Activated T-cell treated with anti-CD3 and anti-CD28 coated beads, Interleukin-2, amount 50 U/mL, for 72 hours (primary cell): ENCODE measurements at places on chromosomes 7 and 10.

- no peak for DNase-seq
- no peak overlapping the region for H3K27ac ChIP-seq
- H3K27me3 ChIP-seq, result no peaks in the 10 kb centered on the region
- peaks cover 6% of the 10 kb centered on the region for H3K36me3 ChIP-seq
- no peaks in the 10 kb centered on the region for H3K4me1 ChIP-seq
Observed at GRCh38 chr7:41592794-41593193, 110.1 kb downstream of the INHBA start.

GRCh38 chr7:94971051-94971867 lies 63.9 kb downstream of the PPP1R9A start:
- DNase-seq, result no peak
- H3K36me3 ChIP-seq, result no peaks in the 10 kb centered on the region
- H3K4me3 ChIP-seq, result no peak overlapping the region
- no peak overlapping the region for H3K27ac ChIP-seq
- H3K4me1 ChIP-seq, result no peaks in the 10 kb centered on the region

DNA sequence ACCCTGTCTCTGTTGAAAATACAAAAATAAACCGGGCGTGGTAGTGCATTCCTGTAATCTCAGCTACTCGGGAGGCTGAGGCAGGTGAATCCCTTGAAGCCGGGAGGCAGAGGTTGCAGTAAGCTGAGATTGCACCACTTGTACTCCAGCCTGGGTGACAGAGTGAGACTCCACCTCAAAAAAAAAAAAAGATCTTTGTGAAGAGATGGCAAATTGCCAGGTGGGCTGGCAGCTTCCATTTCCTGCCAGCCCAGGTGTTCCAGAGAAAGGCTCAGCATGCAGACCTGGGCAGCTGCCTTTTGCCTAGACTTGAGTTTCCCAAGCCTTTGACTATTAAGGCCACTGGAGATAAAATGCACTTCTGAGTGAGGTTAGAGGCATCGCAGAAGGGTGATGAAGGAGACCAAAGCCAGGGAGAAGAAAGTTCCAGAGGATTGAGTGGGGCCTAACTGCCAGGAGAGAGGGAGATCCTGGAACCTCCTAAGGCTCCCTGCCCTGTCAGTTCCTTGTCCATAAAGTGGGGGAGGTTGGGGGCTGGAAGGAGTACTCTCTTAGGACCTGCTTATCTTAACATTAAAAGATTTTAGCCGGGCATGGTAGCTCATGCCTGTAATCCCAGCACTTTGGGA lies 10.0 kb upstream of the DDIT4 start:
- H3K36me3 ChIP-seq, result no peaks in the 10 kb centered on the region
- peak overlapping the region; percentile 75 for H3K4me3 ChIP-seq
- DNase-seq, result no peak
- H3K27ac ChIP-seq, result peak overlapping the region; percentile 81

- H3K4me3 ChIP-seq, result no peak overlapping the region
- H3K27me3 ChIP-seq, result no peaks in the 10 kb centered on the region
- peaks cover 2% of the 10 kb centered on the region for H3K36me3 ChIP-seq
- no peak for DNase-seq
- no peaks in the 10 kb centered on the region for H3K4me1 ChIP-seq
- no peak overlapping the region for H3K27ac ChIP-seq
Observed at GRCh38 chr10:112631501-112632400, 184.7 kb downstream of the VTI1A start.

GRCh38 chr7:38438970-38439369 lies 165.5 kb upstream of the TARP start:
- no peak overlapping the region for H3K4me3 ChIP-seq
- no peak for DNase-seq
- H3K27me3 ChIP-seq, result no peaks in the 10 kb centered on the region
- H3K27ac ChIP-seq, result no peak overlapping the region
- H3K36me3 ChIP-seq, result peaks cover 5% of the 10 kb centered on the region

DNA sequence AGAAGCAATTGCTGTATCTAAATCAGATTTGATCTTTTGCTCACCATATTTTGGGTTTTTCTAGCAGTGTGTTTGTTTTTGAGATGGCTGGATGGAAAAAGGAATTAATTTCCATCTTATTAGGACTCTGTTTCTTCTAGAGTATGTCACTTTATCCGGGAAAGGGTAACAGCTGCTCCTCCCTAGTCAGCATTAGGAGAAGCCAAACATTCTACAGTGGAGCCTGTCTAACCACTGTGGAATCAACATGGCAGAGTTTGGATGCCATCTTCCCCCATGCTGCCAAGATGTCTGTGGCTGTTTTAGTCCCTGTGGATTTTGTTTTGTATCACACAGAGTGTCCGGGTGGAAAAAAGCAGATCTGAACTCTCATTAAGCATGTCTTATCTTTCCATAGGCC lies 16.0 kb upstream of the LMOD2 start:
- H3K4me3 ChIP-seq, result no peak overlapping the region
- no peak for DNase-seq
- no peaks in the 10 kb centered on the region for H3K36me3 ChIP-seq
- H3K27me3 ChIP-seq, result peaks cover 50% of the 10 kb centered on the region

DNA sequence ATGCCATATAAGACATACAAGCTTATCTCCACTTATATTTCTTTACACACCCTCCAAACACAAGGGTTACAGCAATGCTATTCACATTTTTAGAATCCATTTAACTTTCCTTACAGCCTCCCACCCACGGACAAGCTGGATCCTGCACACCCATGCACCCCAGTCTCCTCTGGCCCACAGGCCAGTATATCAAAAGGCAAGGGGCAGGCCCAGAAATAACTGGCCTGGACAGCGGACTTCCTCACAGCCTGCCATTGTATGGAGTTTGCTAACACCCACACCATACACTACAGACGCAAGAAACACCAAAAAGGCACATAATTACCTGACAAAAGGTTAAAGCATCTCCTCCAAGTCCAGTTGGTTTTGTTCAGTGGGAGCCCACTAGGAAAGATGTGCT lies 12.0 kb downstream of the HOXA4 start:
- DNase-seq, result no peak
- no peaks in the 10 kb centered on the region for H3K4me1 ChIP-seq
- H3K4me3 ChIP-seq, result no peak overlapping the region
- no peak overlapping the region for H3K27ac ChIP-seq
- H3K27me3 ChIP-seq, result no peaks in the 10 kb centered on the region

GRCh38 chr10:33179067-33179466 lies 155.4 kb downstream of the NRP1 start:
- no peak for DNase-seq
- H3K4me1 ChIP-seq, result peaks cover 21% of the 10 kb centered on the region
- H3K27me3 ChIP-seq, result peaks cover 28% of the 10 kb centered on the region
- no peaks in the 10 kb centered on the region for H3K36me3 ChIP-seq
- H3K27ac ChIP-seq, result peak overlapping the region; percentile 48

GRCh38 chr7:156638443-156639077 lies 2.0 kb upstream of the RNF32 start:
- no peak for DNase-seq
- H3K4me3 ChIP-seq, result no peak overlapping the region
- H3K4me1 ChIP-seq, result peaks cover 17% of the 10 kb centered on the region
- H3K27ac ChIP-seq, result no peak overlapping the region

DNA sequence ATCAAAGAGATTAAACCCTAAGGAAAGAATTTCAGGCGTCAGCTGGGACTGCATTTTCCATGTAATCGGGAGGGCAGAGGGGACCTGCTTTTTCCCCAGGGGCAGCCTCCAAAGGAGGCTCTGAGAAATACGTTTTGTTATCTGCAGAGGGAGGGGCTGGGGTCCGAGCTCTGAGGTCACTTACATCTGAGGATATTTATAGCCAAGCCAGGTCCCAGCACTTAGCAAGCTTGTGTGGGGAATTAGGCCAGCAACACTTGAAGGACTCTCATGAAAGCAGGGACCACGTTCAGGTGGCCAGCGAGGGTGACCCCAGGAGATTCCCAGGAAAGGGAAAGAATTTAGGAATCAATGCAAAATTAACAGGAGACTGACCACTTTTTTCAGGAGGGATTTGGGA lies 20.6 kb upstream of the GDI2 start:
- H3K4me3 ChIP-seq, result no peak overlapping the region
- H3K4me1 ChIP-seq, result peaks cover 5% of the 10 kb centered on the region
- H3K27ac ChIP-seq, result no peak overlapping the region

- no peak overlapping the region for H3K4me3 ChIP-seq
- H3K27me3 ChIP-seq, result no peaks in the 10 kb centered on the region
- no peak for DNase-seq
- no peak overlapping the region for H3K27ac ChIP-seq
Observed at GRCh38 chr7:117086788-117087187, 133.5 kb downstream of the ST7 start.

GRCh38 chr10:74977913-74978847 lies 133.3 kb upstream of the SAMD8 start:
- H3K27me3 ChIP-seq, result no peaks in the 10 kb centered on the region
- DNase-seq, result peak; percentile 66
- peak overlapping the region; percentile 65 for H3K27ac ChIP-seq
- H3K4me1 ChIP-seq, result peaks cover 47% of the 10 kb centered on the region
- peak overlapping the region; percentile 61 for H3K4me3 ChIP-seq

DNA sequence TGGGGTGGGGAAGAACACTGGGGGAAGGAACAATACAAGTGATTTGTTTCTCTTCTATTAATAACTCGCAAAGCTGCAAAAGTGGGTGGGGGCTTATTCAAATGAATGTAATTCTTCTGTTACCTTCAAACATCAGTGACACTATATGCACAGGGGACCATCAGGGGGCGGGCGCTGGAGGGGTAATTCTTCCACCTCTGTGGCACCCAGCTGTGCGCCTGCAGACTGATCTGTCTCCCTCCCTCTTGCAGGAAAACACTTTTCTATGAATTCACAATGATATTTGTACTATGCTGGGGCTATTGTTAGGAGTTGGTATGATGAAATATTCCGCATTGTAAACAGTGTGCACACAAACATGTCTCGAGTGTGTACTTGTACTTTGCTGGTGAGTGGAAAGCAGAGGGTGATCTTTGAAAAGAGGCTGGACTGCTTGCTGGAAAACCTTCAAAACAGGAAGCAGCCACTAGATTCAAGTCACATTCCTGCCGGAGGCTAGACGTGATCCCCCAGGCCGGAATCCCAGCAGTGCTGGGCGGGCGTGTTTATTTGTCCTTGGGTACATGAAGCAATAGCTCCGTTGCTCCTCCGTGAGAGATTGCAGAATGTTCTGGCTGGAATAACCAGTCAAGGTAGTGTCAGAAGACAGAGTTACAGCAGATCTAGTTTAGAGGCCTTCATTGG lies 15.8 kb upstream of the BNIP3 start:
- H3K4me3 ChIP-seq, result no peak overlapping the region
- H3K36me3 ChIP-seq, result no peaks in the 10 kb centered on the region
- no peak overlapping the region for H3K27ac ChIP-seq
- no peak for DNase-seq
- no peaks in the 10 kb centered on the region for H3K27me3 ChIP-seq

DNA sequence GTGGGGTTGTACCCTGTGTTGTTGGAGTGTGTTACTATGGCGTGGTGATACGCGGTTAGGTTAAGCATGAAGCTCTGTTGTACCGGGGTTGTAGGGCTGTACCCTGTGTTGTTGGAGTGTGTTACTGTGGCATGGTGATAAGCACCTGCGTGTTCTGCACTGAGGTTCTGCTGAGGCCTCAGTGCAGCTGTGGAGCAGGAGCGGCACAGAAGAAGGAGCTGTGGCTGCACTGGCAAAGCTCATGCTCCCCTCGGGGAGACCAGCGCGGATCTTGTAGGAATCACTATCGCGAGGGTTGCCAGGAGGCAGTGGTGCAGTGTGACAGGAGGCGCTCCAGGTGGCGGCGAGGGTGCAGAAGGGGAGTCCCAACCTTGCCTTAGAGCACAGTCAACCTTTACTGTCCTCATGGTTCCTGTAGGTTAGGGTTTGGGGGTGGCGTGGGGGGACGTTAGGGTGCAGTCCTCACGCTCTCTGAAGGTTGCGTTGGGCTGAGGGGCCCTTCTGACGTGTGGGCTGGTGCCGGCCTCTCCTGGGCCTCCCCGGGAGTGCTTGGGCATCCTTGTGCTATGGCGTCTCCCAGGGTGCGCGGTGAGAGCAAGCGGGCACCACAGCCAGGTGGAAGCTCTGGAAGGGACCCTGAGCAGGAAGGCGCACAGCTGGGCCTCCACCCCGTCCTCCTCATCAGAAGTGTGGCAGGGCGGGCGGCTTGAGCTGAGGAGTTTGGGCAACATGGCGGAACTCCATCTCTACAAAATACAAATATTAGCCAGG lies 11.0 kb downstream of the DYNC2I1 start:
- H3K4me3 ChIP-seq, result no peak overlapping the region
- peaks cover 35% of the 10 kb centered on the region for H3K4me1 ChIP-seq

- H3K27ac ChIP-seq, result no peak within 1 kb of the TSS
- peaks cover 69% of the 10 kb centered on the region for H3K27me3 ChIP-seq
- H3K4me3 ChIP-seq, result peak within 1 kb of the TSS; percentile 76
- peaks cover 10% of the 10 kb centered on the region for H3K4me1 ChIP-seq
- DNase-seq, result peak; percentile 26
Observed at GRCh38 chr7:116499168-116500077, at the start of gene CAV2. Gene CAV2, plus strand, starts transcription at chr7:116499738. Its CDS starts 44 bp downstream, at chr7:116499782.

GRCh38 chr7:158572000-158572828 lies 15.4 kb downstream of the PTPRN2 start:
- DNase-seq, result no peak
- no peak overlapping the region for H3K27ac ChIP-seq
- H3K36me3 ChIP-seq, result no peaks in the 10 kb centered on the region
- no peaks in the 10 kb centered on the region for H3K4me1 ChIP-seq

GRCh38 chr7:97313900-97314299 lies 196.4 kb downstream of the SDHAF3 start:
- no peak overlapping the region for H3K27ac ChIP-seq
- no peaks in the 10 kb centered on the region for H3K4me1 ChIP-seq
- no peaks in the 10 kb centered on the region for H3K36me3 ChIP-seq
- H3K4me3 ChIP-seq, result no peak overlapping the region
- no peak for DNase-seq

DNA sequence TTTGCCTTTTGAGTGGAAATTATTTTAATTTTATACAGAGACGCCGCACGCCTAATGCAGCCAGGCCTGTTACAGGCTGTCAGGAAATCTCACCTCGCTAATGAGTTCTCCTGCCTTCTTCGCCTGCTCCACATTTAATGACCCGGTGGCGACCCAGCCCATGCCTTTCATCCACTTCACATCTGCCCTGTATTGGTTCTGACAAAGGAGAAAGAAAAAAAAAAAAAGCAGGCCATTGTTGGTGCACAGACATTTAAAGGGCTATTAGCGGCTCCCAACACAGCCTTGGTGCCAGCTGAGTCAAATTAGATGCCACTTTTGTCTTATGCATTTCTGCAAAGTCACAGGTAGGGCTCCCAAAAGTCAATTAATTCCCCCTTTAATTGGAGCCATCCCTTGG lies 43.3 kb downstream of the NRAP start:
- H3K4me3 ChIP-seq, result no peak overlapping the region
- H3K4me1 ChIP-seq, result no peaks in the 10 kb centered on the region
- H3K27ac ChIP-seq, result no peak overlapping the region
- H3K27me3 ChIP-seq, result peaks cover 45% of the 10 kb centered on the region
- no peaks in the 10 kb centered on the region for H3K36me3 ChIP-seq
- DNase-seq, result no peak

DNA sequence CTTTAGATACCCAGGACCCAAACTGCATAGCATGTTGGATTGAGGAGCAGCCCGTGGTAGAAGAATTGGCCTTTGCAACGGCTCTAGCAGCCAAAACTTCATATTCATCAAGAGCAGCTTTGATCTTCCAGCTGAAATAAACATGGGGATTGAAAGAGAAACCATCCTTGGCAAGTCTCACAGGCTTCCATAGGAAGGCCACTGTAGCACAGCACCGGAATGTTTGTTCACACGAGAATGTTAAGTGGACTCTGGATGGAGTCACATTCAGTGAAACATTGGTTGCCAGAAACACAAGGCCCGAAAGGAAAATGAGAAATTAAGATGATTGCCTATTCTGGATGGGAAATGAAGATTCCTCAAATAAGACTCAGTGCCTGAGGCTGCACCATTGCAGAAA lies 97.4 kb downstream of the RAB18 start:
- DNase-seq, result no peak
- H3K36me3 ChIP-seq, result no peaks in the 10 kb centered on the region
- no peak overlapping the region for H3K27ac ChIP-seq
- H3K4me3 ChIP-seq, result no peak overlapping the region
